ENCODE measurements at places on chromosomes 1 and 21. TPM values are rescaled to one million over a fixed set of nuclear protein-coding genes. Genes with fewer than 3 reads are reported as not detected.

DNA sequence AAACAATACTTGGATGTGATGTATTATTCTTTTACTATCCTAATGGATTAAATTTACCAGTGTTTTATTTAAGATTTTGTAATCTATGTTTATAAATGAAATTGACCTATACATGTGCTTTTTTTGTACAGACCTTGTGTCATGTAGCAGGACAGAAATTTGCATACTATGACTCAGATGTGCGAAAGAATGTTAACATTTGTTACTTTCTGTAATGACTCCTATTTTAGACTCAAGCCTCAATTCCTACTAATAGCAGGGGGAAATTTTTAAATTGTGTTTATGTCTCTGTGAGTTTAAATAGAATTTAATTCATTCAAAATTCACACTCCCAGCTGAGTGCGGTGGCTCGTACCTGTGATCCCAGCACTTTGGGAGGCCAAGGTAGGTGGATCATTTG, 21.8 kb upstream of the RIMKLA start:
- H3K27me3 ChIP-seq, result no peaks in the 10 kb centered on the region
- no peaks in the 10 kb centered on the region for H3K4me1 ChIP-seq

GRCh38 chr1:222034790-222035189, 292.9 kb upstream of the DUSP10 start:
- no peak overlapping the region for H3K27ac ChIP-seq
- peaks cover 4% of the 10 kb centered on the region for H3K4me1 ChIP-seq
- no peaks in the 10 kb centered on the region for H3K27me3 ChIP-seq
- H3K4me3 ChIP-seq, result no peak overlapping the region
- H3K36me3 ChIP-seq, result no peaks in the 10 kb centered on the region
- DNase-seq, result no peak

GRCh38 chr1:201096977-201097856, 15.0 kb downstream of the CACNA1S start:
- no peaks in the 10 kb centered on the region for H3K4me1 ChIP-seq
- no peak overlapping the region for H3K4me3 ChIP-seq
- H3K27me3 ChIP-seq, result no peaks in the 10 kb centered on the region
- no peak overlapping the region for H3K27ac ChIP-seq

DNA sequence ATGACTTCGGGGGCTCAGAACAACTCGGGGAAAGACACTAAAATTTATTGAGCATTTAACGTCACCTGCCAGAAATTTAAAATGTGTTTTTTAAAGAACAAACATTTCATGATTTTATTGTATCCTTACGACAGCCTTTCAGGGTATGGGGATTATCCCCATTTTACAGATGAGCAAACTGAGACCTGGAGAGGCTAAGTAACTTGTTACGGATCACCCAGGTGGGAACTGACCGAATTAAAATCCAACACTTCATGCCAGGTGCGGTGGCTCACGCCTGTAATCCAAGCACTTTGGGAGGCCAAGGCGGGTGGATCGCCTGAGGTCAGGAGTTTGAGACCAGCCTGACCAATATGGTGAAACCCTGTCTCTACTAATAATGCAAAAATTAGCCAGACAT, 50.9 kb downstream of the DISC1 start:
- H3K36me3 ChIP-seq, result no peaks in the 10 kb centered on the region
- DNase-seq, result no peak
- H3K4me3 ChIP-seq, result no peak overlapping the region
- no peaks in the 10 kb centered on the region for H3K27me3 ChIP-seq
- no peaks in the 10 kb centered on the region for H3K4me1 ChIP-seq

FABP3 gene
- total RNA-seq, result 6.4 TPM
